ENCODE measurements at places on chromosomes 11 and 22. TPM values are rescaled to one million over a fixed set of nuclear protein-coding genes. Genes with fewer than 3 reads are reported as not detected.

The PTPN5 gene
- 0.06 TPM for total RNA-seq

The CKAP5 gene
- 79.6 TPM for total RNA-seq

The MUC5AC gene
- total RNA-seq, result 0.95 TPM

The OR6T1 gene
- total RNA-seq, result not detected

The OR8A1 gene
- total RNA-seq, result not detected

The HPX gene
- total RNA-seq, result 0.71 TPM

The NAALADL1 gene
- not detected for total RNA-seq

The SORL1 gene
- total RNA-seq, result 1.4 TPM

The MRGPRF gene
- total RNA-seq, result 0.07 TPM

The NRGN gene
- total RNA-seq, result 11.0 TPM

The APOA1 gene
- 0.32 TPM for total RNA-seq

The UVRAG gene
- total RNA-seq, result 10.3 TPM

The FAM83F gene
- not detected for total RNA-seq

The TENM4 gene
- 0.11 TPM for total RNA-seq

The GNG3 gene
- total RNA-seq, result not detected

The PNPLA3 gene
- 0.65 TPM for total RNA-seq

The NLRX1 gene
- total RNA-seq, result 10.9 TPM

The SHISAL1 gene
- 2.7 TPM for total RNA-seq

The MADD gene
- 20.4 TPM for total RNA-seq

The LRP4 gene
- total RNA-seq, result 7.3 TPM

The AMPD3 gene
- total RNA-seq, result 6.9 TPM

The ENTHD1 gene
- total RNA-seq, result not detected

The CRACR2B gene
- 6.4 TPM for total RNA-seq

The GAL3ST1 gene
- 10.9 TPM for total RNA-seq

The KCNK4 gene
- total RNA-seq, result not detected

The OR5A1 gene
- not detected for total RNA-seq

The OR51B4 gene
- total RNA-seq, result not detected

The FOLR1 gene
- total RNA-seq, result 0.11 TPM

The C22orf23 gene
- 0.23 TPM for total RNA-seq

The TPBGL gene
- 0.17 TPM for total RNA-seq

The SNX19 gene
- 13.6 TPM for total RNA-seq

The HIRA gene
- 23.0 TPM for total RNA-seq

The SHISA8 gene
- total RNA-seq, result 0.18 TPM

The CCDC73 gene
- total RNA-seq, result not detected

The TRIM51 gene
- not detected for total RNA-seq

The OR5P2 gene
- total RNA-seq, result not detected

The CPSF7 gene
- 71.6 TPM for total RNA-seq

The EMID1 gene
- 0.42 TPM for total RNA-seq

The TSSK2 gene
- not detected for total RNA-seq

The C22orf31 gene
- not detected for total RNA-seq

The CFAP68 gene
- 30.2 TPM for total RNA-seq

The FOSL1 gene
- total RNA-seq, result 107 TPM

The XKR3 gene
- not detected for total RNA-seq

The NAALAD2 gene
- total RNA-seq, result not detected

The UPB1 gene
- total RNA-seq, result not detected

The FGF3 gene
- total RNA-seq, result not detected
